ENCODE measurements at places on chromosomes 13 and 19.

- H3K27ac ChIP-seq, result no peak overlapping the region
- H3K4me1 ChIP-seq, result no peaks in the 10 kb centered on the region
- no peak for DNase-seq
- H3K27me3 ChIP-seq, result no peaks in the 10 kb centered on the region
Measured at GRCh38 chr19:44180968-44181367, 16.1 kb downstream of the ZNF226 start.

- peak; percentile 69 for DNase-seq
- peaks cover 13% of the 10 kb centered on the region for H3K4me1 ChIP-seq
- no peaks in the 10 kb centered on the region for H3K27me3 ChIP-seq
- peak within 1 kb of the TSS; percentile 90 for H3K4me3 ChIP-seq
- H3K36me3 ChIP-seq, result peaks cover 54% of the 10 kb centered on the region
- H3K27ac ChIP-seq, result peak within 1 kb of the TSS; percentile 85
Measured at GRCh38 chr19:52296773-52297600, at the start of gene ZNF480. Gene ZNF480, plus strand, starts transcription at chr19:52297169. Its CDS starts 3,244 bp downstream, at chr19:52300413.

DNA sequence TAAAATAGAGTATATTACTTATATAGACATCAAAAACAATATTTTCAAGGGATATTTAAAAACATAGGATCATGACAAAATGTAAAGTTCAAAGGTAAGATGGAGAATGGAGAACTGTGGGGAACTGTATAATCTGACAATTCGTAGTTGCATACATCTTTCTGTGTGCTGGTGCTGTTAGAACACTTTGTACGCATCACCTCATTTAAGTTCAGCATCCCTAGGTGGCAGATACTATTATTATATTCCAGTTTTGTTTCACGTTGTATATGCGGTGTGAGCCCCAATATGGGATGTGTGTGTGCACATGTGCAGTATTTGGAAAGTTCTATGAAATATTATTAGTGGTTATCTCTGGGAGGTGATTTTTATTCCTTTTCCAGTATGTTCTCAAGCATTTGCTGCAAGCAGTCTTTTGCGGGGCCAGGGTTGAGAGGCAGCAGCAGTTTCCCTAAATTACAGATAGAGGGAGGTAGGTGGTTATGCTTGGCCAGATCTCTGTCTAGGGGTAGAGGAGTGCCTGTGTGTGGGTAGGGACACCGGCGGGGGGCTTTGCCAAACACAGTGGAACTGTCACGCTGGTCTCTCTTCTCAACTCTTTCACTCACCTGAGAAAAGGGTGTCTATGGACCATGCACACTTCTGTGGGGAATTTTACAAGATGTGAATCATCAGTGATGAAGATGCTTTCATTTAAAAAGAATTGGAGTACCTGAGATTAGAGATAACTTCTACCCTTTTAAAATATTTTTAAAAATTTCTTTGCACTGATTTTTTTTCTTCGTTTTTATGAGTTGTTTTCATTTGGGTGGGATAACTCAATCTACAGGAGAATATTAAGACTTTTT lies 55.6 kb upstream of the ALOX5AP start:
- no peaks in the 10 kb centered on the region for H3K36me3 ChIP-seq
- peak; percentile 44 for DNase-seq

- H3K4me1 ChIP-seq, result no peaks in the 10 kb centered on the region
- no peak overlapping the region for H3K4me3 ChIP-seq
- no peak overlapping the region for H3K27ac ChIP-seq
- no peak for DNase-seq
- H3K36me3 ChIP-seq, result no peaks in the 10 kb centered on the region
Measured at GRCh38 chr19:2969104-2969504, 8.3 kb upstream of the TLE6 start.

- H3K4me3 ChIP-seq, result no peak overlapping the region
- H3K36me3 ChIP-seq, result no peaks in the 10 kb centered on the region
- H3K27ac ChIP-seq, result no peak overlapping the region
- no peaks in the 10 kb centered on the region for H3K27me3 ChIP-seq
- DNase-seq, result no peak
Measured at GRCh38 chr13:47233734-47234133, 336.9 kb upstream of the HTR2A start.

DNA sequence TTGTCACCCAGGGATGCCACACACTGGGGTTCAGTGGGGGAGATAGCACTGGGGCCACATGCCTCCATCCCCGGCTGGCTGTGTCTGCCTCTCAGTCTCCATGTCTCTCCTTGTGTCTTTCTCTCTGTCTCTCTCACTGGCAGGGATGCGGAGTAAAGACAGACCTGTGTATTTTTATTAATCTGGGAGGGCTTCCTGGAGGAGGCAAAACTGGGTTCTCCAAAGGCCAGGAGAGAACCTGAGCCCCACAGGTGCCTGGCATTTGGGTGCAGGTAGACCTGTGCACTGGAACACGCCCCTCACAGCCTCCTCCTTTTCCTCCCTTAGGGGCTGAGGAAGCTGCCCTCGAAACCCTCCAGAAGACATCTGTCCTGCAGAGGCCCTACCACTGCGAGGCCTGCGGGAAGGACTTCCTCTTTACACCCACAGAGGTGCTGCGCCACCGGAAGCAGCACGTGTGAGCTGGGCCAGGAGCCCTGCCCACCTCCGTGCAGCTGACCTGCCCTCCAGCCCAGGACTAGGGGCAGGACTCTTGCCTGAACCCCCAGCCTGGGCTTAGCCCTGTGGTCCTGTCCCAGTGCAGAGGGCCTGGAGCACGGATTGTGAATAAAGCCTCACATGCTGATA lies 32.7 kb downstream of the DHX34 start:
- no peaks in the 10 kb centered on the region for H3K27me3 ChIP-seq
- DNase-seq, result no peak
- no peak overlapping the region for H3K27ac ChIP-seq
- H3K36me3 ChIP-seq, result peaks cover 53% of the 10 kb centered on the region
- H3K4me1 ChIP-seq, result no peaks in the 10 kb centered on the region
- no peak overlapping the region for H3K4me3 ChIP-seq

- H3K27me3 ChIP-seq, result peaks cover 53% of the 10 kb centered on the region
- H3K27ac ChIP-seq, result no peak overlapping the region
- DNase-seq, result no peak
- no peaks in the 10 kb centered on the region for H3K36me3 ChIP-seq
Measured at GRCh38 chr13:57633950-57634838, 2.6 kb downstream of the PCDH17 start.

- peak; percentile 14 for DNase-seq
- peaks cover 9% of the 10 kb centered on the region for H3K4me1 ChIP-seq
- H3K36me3 ChIP-seq, result no peaks in the 10 kb centered on the region
- no peak overlapping the region for H3K4me3 ChIP-seq
- H3K27ac ChIP-seq, result no peak overlapping the region
Measured at GRCh38 chr13:28741084-28741491, 22.3 kb upstream of the SLC46A3 start.

GRCh38 chr13:47175172-47175866 lies 278.5 kb upstream of the HTR2A start:
- no peaks in the 10 kb centered on the region for H3K36me3 ChIP-seq
- peaks cover 8% of the 10 kb centered on the region for H3K4me1 ChIP-seq
- H3K27ac ChIP-seq, result no peak overlapping the region
- H3K4me3 ChIP-seq, result no peak overlapping the region

DNA sequence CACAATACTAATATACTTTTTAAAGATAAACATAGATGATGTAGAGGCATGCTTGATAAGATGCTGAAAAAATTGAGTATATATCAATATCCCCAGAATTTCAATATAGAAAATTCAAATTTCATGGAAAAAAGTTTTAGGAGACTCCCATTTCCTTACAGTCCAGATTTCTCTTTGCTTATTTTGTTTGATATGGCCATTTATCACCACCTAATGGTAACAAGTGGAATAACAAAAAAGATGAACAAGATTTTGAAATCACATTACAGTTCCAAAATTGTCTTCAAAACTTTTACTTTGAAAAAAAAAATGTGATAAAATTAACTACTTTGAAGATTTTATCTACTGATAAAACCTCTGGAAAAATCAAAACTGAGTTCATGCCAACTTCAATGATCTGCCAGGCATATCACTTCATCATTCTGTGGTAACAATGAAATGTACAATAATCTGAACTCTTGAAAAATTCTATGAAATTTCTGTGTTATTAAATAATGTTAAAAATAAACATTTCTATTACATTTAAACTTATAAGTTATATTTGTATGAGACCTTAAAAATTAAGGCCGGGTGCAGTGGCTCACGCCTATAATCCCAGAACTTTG lies 17.5 kb downstream of the MIPEP start:
- DNase-seq, result peak; percentile 56
- no peak overlapping the region for H3K4me3 ChIP-seq
- H3K36me3 ChIP-seq, result no peaks in the 10 kb centered on the region
- no peak overlapping the region for H3K27ac ChIP-seq

DNA sequence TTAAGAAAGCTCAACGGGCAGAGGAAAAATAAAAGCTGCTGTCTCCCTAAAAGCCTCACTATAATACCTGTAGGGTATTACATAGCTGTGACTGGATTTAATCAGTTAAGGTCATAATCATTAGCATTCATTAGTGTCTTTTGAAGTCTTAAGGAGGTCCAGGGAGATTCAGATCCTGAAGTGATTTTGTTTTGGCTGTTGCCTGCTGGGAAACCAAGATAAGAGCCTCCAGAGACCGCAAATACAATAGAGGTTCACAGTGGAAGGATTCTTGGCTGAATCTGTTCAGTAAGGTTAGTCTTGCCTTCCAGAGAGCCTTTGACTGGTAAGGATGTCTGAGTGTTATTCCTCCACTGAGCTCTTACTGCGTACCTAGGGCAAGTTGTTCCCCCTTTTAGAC lies 54.0 kb upstream of the TNFRSF19 start:
- H3K4me3 ChIP-seq, result no peak overlapping the region
- H3K27me3 ChIP-seq, result peaks cover 25% of the 10 kb centered on the region
- no peaks in the 10 kb centered on the region for H3K4me1 ChIP-seq
- no peak overlapping the region for H3K27ac ChIP-seq
- no peak for DNase-seq

GRCh38 chr19:44883922-44884321 lies 7.1 kb upstream of the TOMM40 start:
- H3K27me3 ChIP-seq, result no peaks in the 10 kb centered on the region
- H3K4me1 ChIP-seq, result no peaks in the 10 kb centered on the region
- no peak overlapping the region for H3K27ac ChIP-seq
- no peak overlapping the region for H3K4me3 ChIP-seq

DNA sequence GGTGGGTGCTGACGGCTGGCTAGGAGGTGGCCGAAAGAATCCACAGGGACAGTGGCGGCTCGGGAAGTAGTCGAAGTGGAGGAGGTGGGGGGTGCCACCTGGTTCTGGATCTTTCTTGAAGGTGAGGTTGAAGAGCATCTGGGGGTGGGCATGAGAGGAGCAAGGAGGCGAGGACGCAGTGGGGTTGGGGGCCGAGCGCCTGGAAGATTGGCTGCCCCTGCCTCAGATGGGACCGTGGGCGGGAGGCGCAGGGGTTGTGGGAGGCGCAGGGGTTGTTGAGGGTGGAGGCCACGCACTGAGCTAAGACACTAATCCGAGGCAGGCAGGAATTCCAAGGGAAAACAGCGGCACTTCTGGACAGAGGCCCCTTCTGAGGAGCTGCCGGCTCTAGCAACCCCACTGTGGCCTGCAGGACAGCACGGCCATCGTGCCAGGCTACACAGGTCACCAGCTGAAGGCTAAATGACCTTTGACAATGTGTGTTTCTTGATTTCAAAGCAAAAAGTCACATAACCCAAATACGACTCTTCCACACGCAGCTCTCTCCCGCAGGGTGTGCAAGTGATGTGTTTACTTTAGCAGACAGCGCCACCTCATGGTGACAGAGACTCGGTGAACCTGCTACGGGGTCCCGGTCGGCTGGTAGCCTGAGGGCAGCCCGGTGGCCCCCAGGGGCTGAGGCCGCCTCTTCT lies 44.1 kb upstream of the RANBP3 start:
- DNase-seq, result peak; percentile 74
- no peak overlapping the region for H3K4me3 ChIP-seq
- no peaks in the 10 kb centered on the region for H3K4me1 ChIP-seq
- H3K27ac ChIP-seq, result peak overlapping the region; percentile 24

DNA sequence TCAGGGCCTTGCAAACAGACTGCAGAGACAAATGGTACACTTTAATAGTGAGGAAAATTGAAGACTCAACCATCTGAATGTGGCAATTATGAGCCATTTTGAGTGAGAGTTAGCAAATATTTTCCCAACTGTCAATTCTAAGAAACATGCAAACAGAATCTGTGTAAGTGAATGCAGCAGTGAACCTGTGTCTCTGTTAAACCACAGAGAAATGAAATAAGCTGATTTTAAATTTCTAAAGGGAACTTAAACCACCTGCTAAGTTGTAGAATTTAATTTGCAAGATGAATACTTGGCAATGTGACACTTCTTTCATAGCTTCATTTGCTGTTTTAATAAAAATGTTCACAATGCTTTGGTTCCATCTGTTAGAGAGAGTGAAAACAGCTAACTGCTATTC lies 42.0 kb upstream of the TDRD3 start:
- peaks cover 13% of the 10 kb centered on the region for H3K4me1 ChIP-seq
- no peaks in the 10 kb centered on the region for H3K27me3 ChIP-seq
- H3K4me3 ChIP-seq, result no peak overlapping the region
- no peak overlapping the region for H3K27ac ChIP-seq
- no peak for DNase-seq

DNA sequence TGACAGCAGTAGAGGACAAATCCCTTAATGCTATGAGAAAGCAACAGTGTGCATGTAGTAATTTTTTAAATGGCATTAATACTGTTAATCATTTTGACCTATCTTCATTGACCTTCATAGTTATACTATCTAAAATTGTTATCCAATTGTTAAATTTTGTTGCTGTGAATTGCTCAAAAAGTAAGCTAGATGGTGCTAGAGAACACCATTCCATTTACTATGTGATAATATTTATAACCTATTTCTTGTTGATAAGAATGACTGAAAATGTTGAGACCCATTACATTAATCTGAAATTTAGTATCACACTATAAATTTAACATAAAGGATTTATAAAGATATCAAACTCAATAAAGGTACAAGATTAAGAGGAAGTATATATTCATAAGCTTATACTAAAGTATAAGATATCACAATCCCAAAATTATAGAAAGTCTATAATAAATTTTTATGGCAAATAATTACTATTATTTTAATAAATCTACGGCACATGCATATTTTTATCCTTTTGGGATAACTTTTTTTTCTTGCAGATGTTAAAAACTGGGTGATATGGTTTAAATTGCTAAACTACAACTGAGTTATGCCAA lies 1573.3 kb downstream of the PCDH9 start:
- no peaks in the 10 kb centered on the region for H3K36me3 ChIP-seq
- peak; percentile 27 for DNase-seq
- no peaks in the 10 kb centered on the region for H3K4me1 ChIP-seq
- H3K27ac ChIP-seq, result no peak overlapping the region

GRCh38 chr13:94169454-94170144 lies 309.9 kb downstream of the DCT start:
- DNase-seq, result no peak
- H3K4me1 ChIP-seq, result peaks cover 18% of the 10 kb centered on the region
- peaks cover 6% of the 10 kb centered on the region for H3K36me3 ChIP-seq

GRCh38 chr13:99847318-99847750 lies 124.2 kb downstream of the ZIC5 start:
- DNase-seq, result no peak
- H3K36me3 ChIP-seq, result no peaks in the 10 kb centered on the region

GRCh38 chr19:47157431-47158321 lies 27.0 kb downstream of the SAE1 start:
- peaks cover 85% of the 10 kb centered on the region for H3K36me3 ChIP-seq
- peaks cover 23% of the 10 kb centered on the region for H3K4me1 ChIP-seq
- no peak overlapping the region for H3K4me3 ChIP-seq
- DNase-seq, result no peak
- H3K27ac ChIP-seq, result peak overlapping the region; percentile 20

GRCh38 chr13:75513271-75513670 lies 24.4 kb downstream of the COMMD6 start:
- H3K36me3 ChIP-seq, result no peaks in the 10 kb centered on the region
- no peak for DNase-seq
- H3K4me3 ChIP-seq, result no peak overlapping the region
- H3K4me1 ChIP-seq, result no peaks in the 10 kb centered on the region
- no peaks in the 10 kb centered on the region for H3K27me3 ChIP-seq

- peaks cover 26% of the 10 kb centered on the region for H3K4me1 ChIP-seq
- peaks cover 7% of the 10 kb centered on the region for H3K36me3 ChIP-seq
- DNase-seq, result no peak
- H3K27me3 ChIP-seq, result no peaks in the 10 kb centered on the region
- H3K4me3 ChIP-seq, result peak within 1 kb of the TSS; percentile 91
Measured at GRCh38 chr19:48636859-48637448, at the start of gene DBP. Gene DBP, minus strand, starts transcription at chr19:48637379. Its CDS starts 385 bp downstream, at chr19:48636994.
